HT-29 (cell line): ENCODE measurements at places on chromosomes 13 and 19. TPM values are rescaled to one million over a fixed set of nuclear protein-coding genes. Genes with fewer than 3 reads are reported as not detected.

- DNase-seq, result no peak
These were observed 879.3 kb downstream of the OLFM4 start for GRCh38 chr13:53907891-53908290.

- no peak for DNase-seq
These were observed 37.1 kb downstream of the MYO9B start for GRCh38 chr19:17112700-17113099.

GRCh38 chr19:11445141-11445540, 9.7 kb downstream of the PRKCSH start:
- DNase-seq, result no peak

ZNF274 gene
- 11.1 and 19.7 TPM in 2 replicates for total RNA-seq

DNA sequence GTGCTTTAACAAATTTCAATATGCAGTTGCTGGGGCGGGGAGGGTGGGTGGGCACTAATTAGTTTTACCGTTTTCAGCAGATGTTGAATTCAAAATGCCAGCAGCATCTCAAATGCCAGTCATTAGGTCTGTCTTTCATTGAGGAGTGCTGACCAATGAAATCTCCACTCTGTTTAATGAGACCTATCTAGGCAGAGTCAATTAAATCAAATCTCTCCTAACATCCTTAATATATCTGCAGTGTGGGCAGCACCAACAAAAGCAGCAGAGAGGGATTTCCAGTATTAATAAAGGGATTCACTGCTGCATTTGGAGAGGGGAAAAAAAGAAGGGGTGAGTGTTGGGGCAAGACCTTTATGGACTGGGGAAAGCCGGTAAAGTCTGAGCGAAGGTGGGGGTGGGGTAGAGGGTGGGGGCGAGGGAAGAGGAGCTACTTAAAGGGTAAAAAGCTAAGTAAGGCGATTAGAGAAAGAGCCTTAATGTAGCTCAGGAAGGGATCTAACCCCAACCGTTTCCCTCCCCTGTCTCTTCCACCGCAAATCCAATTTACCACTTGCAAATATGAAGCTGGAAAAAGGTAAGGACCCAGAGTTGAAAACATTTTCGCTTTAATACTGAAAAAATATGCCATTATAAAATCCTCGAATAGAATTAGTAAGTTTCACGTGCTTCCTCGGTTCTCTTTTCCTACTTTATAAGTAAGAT, 4.5 kb downstream of the SLITRK1 start:
- DNase-seq, result no peak

DNA sequence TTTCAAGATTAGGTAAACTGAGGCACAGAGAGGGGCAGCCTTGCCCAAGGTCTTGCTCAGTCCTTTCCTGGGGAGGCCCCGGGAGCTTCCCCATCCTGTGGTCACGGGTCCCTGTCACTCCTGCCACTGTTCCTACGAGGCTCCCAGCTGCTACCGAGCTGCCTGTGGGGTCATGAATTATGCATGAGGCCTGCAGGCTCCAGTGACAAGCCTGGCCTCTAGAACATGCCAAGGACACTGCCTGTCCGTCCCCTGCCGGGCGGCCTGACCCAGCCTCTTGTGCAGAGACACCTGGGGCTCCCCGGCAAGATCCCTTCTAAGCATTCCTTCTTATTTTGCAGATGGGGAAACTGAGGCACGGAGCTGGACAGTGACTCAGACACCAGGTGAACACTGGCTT, 2.7 kb downstream of the FCHO1 start:
- DNase-seq, result no peak

DNA sequence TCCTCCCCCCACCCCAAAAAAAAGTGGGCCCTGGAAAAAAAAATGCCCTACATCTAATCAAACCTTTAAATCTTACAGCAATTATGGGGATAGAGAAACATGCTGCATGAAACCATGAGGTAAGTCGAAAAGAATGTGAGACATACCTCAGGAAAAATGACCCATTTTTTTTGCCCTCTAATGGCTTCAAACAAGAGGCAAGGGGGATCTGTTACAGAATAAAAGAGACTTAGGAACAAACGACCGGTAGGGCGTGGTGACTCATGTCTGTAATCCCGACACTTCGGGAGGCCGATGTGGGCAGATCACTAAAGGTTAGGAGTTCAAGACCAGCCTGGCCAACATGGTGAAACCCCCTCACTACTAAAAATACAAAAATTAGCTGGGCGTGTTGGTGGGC, 8.4 kb downstream of the RGL3 start:
- DNase-seq, result no peak

DNA sequence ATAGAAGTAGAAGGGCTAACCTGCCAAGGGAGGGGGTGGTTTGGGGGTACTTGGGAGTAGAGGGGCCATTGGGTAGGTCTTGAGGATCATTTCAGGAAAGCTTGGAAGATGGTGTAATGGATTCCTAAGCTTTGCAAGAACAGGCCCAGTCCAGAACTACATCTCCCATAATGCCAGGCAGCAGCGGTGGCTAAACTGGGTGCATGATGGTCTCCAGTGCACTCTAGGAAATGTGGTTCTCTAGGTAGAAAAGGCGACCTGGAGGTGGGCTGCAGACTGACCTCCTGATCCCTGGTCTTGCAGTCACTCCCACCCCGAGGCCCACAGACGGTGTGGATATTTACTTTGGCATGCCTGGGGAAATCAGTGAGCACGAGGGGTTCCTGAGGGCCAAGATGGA, 3.8 kb downstream of the APLP1 start:
- peak; percentile 19 for DNase-seq

TMTC4 gene
- total RNA-seq, result 23.3 and 31.1 TPM in 2 replicates

- no peak for DNase-seq
These were observed 2.1 kb upstream of the ATP1A3 start for GRCh38 chr19:41995959-41996797.

C19orf67 gene
- total RNA-seq, result not detected in 2 replicates

SLC5A5 gene
- total RNA-seq, result not detected in 2 replicates

DNA sequence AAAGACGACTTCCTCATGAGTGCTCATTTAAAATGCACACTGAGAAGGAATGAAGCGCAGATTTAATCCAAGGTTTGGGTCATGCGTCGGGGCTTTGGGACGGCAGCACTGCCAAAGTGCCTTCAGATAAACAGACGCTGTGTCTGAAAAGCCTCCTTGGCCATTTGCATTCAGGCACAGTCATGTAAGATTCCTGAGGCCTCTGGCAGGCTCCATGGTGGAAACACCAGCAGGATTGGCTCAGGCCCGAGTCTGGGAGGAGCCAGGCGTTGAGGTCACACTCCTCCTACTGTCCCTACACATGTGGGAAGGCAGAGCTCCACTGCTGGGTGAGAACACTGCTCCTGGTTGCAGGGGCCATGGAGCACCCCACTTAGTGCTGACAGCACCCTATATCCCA, 113.3 kb upstream of the KL start:
- no peak for DNase-seq

DNA sequence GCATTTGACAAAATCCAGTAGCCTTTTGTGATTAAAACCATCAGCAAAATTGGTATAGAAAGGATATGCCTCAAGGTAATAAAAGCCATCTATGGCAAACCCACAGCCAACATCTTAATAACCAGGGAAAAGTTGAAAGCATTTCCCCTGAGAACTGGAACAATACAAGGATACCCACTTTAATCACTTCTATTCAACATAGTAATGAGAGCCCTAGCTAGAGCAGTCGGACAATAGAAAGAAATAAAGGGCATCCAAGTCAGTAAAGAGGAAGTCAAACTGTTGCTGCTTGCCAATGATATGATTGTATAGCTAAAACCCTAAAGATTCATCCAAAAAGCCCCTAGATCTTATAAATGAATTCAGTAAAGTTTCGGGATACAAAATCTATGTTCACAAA, 1510.3 kb downstream of the PCDH9 start:
- DNase-seq, result no peak

C5AR2 gene
- not detected in 2 replicates for total RNA-seq

SMIM24 gene
- total RNA-seq, result 0.58 and 2.5 TPM in 2 replicates

DNA sequence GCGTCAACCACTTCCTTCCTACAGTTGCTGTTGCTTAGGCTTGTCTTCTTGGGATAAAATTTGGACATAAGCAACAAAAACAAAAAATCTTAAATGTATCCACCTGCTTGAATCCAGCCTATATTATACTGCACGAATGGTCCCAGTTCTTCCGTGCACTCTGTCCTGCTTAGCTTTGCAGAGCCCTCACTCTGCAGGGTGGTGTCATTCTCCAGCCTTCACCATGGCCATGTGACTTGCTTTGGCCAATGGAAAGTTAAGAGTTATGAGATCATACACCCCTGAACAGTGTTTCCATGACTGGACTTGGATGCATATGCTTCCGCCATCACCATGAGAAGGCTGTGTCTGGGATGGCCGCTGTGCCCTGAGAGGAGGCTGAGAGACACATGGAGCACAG, 27.4 kb upstream of the SACS start:
- no peak for DNase-seq

EHD2 gene
- 18.4 and 20.3 TPM in 2 replicates for total RNA-seq

ARRDC5 gene
- total RNA-seq, result not detected in 2 replicates

SWSAP1 gene
- total RNA-seq, result 3.9 and 5.4 TPM in 2 replicates

DNA sequence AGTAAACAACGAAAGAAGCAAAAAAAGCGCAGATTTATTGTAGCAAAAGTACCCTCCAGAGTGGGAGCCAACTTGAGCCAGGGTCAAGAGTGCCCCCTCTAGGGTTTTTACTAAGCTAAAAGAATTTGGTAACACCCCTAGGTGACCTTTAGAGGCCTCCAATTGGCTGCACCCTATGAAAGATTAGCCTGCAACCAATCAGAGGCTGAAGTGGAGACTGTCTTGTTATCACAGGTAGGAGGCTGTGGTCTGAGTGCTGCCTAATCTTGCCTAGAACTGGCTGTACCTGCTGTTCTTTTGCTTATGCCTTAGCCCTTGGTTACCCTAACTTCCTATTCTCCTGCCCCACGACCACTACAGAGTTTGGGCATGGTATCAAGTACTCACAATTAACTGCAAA, 38.3 kb downstream of the ANKRD10 start:
- no peak for DNase-seq

LCP1 gene
- total RNA-seq, result not detected in 2 replicates

DNA sequence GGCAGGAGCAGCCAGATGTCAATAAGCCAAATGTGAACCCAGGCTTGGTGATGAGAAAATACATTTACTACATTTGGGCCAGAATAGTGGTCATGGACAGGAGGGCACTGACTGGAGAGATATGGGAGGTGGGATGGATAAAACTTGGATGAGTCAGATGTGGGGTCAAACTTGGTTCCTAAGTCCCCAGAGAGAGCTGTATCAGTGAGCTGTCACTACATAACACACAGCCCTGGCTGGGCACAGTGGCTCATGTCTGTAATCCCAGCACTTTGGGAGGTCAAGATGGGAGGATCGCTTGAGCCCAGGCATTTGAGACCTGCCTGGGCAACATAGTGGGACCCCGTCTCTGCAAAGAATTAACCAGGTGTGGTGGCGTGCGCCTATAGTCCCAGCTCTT, 51.6 kb upstream of the EHD2 start:
- DNase-seq, result no peak

DNA sequence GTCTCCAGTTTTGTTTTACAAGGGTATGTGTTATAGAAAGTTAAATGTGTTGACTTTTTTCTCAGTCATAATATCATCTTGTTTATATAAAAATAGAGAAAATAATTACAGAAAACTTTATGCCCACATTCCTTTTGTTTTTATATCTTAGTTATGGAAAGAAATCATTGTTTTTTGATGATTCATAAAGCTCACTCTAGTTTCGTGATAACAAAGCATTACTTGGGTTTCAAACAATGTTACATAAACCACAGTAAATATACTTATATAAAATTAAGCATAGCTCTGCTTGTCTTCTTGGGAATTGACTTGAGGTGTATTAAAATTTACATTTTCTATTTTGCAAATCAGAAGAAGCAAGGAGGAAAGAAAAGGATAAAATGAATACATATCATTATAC, 111.8 kb downstream of the SGCG start:
- no peak for DNase-seq

INAFM1 gene
- total RNA-seq, result 20.2 and 22.0 TPM in 2 replicates

GRCh38 chr19:47707135-47707925, 5.9 kb upstream of the EHD2 start:
- peak; percentile 97 for DNase-seq

DNA sequence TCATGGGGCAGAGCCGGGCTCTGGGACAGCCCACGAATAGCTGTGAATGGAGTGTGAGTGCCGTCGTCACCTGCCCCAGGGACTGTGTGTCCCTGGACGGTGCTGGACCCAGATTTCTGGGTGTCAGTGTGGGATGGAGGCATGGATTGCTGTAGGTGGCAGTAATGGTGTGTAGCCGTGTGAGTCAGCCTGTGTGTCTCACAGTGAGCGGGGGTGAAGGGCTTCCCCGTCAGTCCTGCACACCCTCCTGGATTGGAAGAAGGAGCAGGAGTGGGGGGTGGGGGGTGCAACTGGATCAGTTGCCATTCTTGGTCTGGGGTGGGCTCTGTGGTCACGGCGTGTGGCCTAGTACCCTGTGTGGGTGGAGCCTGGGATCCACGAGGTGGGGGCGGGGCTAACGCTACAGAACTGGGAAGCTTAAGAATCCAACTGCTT, 6.5 kb upstream of the LTBP4 start:
- peak; percentile 47 for DNase-seq

ENOX1 gene
- total RNA-seq, result 0.10 TPM in 1 of 2 replicates, not detected in the other

CEACAM3 gene
- not detected in 2 replicates for total RNA-seq

ZNF345 gene
- not detected in 2 replicates for total RNA-seq

KIR3DL1 gene
- not detected in 2 replicates for total RNA-seq

DNA sequence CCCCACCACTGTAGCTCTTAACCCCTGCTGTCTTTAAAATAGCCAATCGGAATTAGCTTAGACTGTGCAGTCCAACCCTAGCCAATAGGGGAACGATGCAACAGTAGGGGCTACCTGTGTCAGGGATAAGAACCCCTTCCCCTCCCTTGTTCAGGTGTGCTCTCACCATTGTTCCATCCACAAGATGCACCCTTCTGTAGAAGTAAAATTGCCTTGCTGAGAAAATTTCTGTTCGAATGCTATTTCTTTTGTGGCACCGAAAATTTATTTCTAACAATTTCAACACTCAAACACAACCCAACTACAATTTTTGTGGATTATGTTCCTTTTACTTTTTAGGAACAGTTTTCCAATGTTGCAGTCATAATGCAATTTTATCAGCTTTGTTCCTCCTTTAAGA, 3.6 kb upstream of the ZNF583 start:
- no peak for DNase-seq

GRCh38 chr13:28392428-28392827, 102.5 kb downstream of the FLT1 start:
- no peak for DNase-seq

UGGT2 gene
- 43.4 and 51.5 TPM in 2 replicates for total RNA-seq

DNA sequence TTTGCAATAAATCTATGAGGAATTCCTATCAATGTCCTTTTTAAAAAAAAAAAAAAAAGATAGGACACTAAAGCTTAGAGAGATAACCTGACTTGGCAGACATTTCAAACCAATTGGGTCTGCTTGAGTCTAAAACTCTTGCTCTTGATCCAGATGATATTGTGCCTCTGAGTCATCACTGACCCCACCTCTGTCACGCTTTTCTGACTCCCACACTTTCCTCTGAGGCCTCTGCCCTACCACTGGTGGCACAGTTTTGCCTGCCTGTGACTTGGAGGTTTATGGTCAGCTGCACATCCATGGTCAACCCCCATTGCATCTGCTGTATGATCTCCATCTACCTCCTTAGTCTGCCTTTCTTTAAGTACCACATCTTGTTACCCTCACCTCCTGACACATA, 328.7 kb downstream of the SPRY2 start:
- no peak for DNase-seq
